Endodermal cell (in vitro differentiated cells): ENCODE measurements at places on chromosomes 4 and X. TPM values are rescaled to one million over a fixed set of nuclear protein-coding genes. Genes with fewer than 3 reads are reported as not detected.

Gene SPATA4
- 0.45 TPM in 1 of 3 replicates, not detected in the others for total RNA-seq

Gene TMEM31
- total RNA-seq: 1.00 to 1.1 TPM in 2 of 3 replicates, not detected in the other

Gene GSX2
- total RNA-seq: not detected in 2 replicates

Gene TMEM156
- total RNA-seq: not detected in 3 replicates

Gene HHIP
- total RNA-seq: 3.2 and 3.4 TPM in 2 replicates

Gene SYAP1
- 40.6 and 42.3 TPM in 2 replicates for total RNA-seq

Gene ODAM
- total RNA-seq: not detected in 2 replicates

Gene PABPC4L
- total RNA-seq: 5.1 to 7.5 TPM (median 7.3 TPM) in 3 replicates

Gene TMPRSS11B
- 0.15 TPM in 1 of 2 replicates, not detected in the other for total RNA-seq

Gene TIGD4
- 1.1 to 3.0 TPM (median 2.9 TPM) in 3 replicates for total RNA-seq

Gene TRO
- 169 to 295 TPM (median 179 TPM) in 3 replicates for total RNA-seq

Gene RTL9
- total RNA-seq: 0.23 and 0.29 TPM in 2 replicates

Gene FREM3
- total RNA-seq: 0.20 TPM in 2 replicates

Gene GYPA
- 0.58 TPM in 1 of 3 replicates, not detected in the others for total RNA-seq

Gene NLGN4X
- 76.9 and 82.0 TPM in 2 replicates for total RNA-seq

Gene UTP14A
- total RNA-seq: 24.9 and 26.7 TPM in 2 replicates

DNA sequence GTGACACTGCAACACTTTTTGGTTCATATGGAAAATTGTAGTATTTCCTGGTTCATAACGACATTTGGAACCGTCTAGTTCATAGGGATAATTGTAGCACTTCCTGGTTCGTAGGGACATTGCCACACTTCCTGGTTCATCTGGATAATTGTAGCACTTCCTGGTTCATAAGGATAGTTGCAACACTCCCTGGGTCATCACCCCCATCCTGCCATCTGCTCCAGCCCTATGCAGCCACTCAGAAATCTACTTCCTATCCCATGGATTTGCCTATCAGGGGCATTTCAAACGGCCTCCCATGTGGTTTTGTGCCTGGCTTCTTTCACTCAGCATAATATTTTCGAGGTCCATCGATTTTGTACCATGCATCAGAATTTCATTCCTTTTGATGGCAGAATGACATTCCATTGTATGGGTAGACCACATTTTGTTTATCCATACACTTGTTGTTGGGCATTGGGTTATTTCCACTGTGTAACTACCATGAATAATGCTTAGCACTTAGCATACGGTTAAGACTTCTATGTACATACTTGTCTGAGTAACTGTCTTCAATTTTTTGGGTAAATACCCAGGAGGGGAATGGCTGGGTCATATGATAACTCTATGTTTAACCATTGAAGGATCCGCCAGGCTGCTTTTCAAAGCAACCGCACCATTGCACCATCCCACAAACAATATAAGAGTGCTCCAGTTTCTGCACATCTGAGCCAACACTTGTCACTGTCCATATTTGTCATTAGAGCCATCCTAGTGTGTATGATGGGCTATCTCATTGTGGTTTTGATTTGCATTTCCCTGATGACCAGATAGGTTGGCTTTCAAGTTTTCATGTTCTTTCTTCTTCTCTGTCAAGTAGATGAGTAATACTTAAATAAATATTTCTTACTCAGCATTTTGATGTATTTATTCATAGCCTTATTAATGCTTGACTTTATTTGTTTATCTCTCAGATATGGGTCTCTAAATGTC, 58.3 kb upstream of the CD99 start:
- peak; percentile 19 for DNase-seq
- no peak overlapping the region for H3K27ac ChIP-seq
- H3K4me3 ChIP-seq: no peak overlapping the region
- H3K27me3 ChIP-seq: no peaks in the 10 kb centered on the region
- H3K4me1 ChIP-seq: no peaks in the 10 kb centered on the region

GRCh38 chr4:144709159-144709558, 63.2 kb downstream of the HHIP start:
- no peak overlapping the region for H3K4me3 ChIP-seq
- no peaks in the 10 kb centered on the region for H3K36me3 ChIP-seq
- H3K27ac ChIP-seq: no peak overlapping the region
- peak; percentile 88 for DNase-seq
- peaks cover 10% of the 10 kb centered on the region for H3K4me1 ChIP-seq

- no peak for DNase-seq
- no peaks in the 10 kb centered on the region for H3K27me3 ChIP-seq
Measured at GRCh38 chrX:22202251-22202650, 70.5 kb upstream of the CBLL2 start.

- H3K4me3 ChIP-seq: no peak overlapping the region
- H3K27ac ChIP-seq: no peak overlapping the region
- no peaks in the 10 kb centered on the region for H3K27me3 ChIP-seq
- H3K36me3 ChIP-seq: no peaks in the 10 kb centered on the region
- no peaks in the 10 kb centered on the region for H3K4me1 ChIP-seq
Measured at GRCh38 chr4:38311495-38312126, 351.4 kb downstream of the PTTG2 start.

DNA sequence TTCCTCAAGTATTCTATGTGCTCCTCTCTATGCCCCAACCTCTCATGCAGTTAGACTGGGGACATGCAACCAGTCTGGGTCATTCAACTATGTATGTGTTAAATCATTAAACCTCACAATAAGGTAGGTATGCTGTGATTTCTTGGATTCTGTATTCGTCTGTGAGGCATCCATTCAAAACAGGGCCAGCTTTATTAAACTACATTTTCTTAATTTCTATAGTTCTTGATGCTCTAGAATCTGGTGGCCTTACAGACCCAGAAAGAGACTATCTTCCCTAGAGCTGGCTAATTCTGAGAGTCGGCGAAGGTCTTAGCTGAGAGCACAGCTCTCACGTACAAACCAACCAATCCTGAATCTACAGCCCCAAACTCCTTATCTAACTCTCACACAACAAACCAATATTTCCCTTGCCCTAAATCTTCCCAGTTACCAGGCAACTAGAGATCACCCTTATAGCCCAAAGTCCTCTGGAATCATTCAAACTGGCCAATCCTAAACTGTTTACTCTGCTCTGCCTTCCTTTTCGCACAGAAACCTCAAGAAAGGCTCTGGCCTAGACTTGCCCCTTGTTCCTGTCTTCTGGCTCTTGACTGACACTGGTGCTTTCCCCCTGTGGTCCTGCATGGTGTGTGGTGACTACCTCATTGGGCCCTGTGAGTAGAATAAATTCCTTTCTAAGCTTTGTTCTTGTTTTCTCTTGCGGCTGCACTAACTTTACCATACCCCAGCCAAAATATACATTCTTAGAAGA, 203.5 kb upstream of the TET2 start:
- no peaks in the 10 kb centered on the region for H3K4me1 ChIP-seq
- DNase-seq: no peak
- no peaks in the 10 kb centered on the region for H3K36me3 ChIP-seq
- no peak overlapping the region for H3K27ac ChIP-seq
- peaks cover 14% of the 10 kb centered on the region for H3K27me3 ChIP-seq

DNA sequence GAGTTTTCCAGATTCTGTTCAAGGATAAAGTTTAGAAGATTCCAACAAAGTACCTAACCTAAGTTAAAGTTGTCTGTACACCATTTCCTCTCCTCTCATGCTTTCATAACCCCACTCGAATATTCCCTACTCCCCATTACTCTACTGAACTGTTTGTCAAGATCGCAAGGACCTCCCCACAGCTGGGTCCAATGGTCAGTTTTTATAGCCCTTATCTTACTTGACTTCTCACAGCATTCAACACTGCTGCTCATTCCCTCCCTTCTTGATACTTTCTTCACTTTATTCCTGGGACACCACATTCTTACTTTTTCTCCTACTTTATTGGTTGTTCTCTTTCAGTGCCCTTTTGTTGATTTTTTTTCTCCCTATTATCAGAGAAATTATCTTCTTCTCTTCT, 30.9 kb downstream of the QDPR start:
- H3K36me3 ChIP-seq: peaks cover 8% of the 10 kb centered on the region
- H3K4me1 ChIP-seq: no peaks in the 10 kb centered on the region
- no peak for DNase-seq
- H3K27me3 ChIP-seq: no peaks in the 10 kb centered on the region

- peak; percentile 58 for DNase-seq
- no peaks in the 10 kb centered on the region for H3K27me3 ChIP-seq
- H3K4me3 ChIP-seq: no peak overlapping the region
Measured at GRCh38 chr4:94036964-94037363, 170.7 kb upstream of the SMARCAD1 start.

DNA sequence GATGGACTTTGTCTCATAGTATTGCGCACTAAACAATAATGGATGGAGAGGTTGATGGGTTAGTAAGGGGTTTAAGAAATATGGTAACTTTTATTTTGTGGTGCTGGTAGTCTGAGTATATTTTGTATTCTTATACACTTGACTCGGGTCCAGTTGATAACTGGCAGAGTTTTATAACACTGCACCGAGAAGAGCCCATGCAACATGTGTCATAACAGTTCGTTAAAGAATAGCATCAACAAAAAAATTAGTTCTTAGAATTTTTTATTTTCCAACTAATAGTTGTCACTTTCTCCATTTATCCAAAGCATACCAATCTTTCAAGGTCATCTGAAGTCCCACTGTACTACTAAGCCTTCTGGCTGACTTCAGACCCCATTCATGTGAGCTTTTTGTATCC, 175.1 kb downstream of the SOWAHB start:
- no peak for DNase-seq
- peaks cover 5% of the 10 kb centered on the region for H3K36me3 ChIP-seq
- no peaks in the 10 kb centered on the region for H3K27me3 ChIP-seq
- H3K4me1 ChIP-seq: peaks cover 5% of the 10 kb centered on the region
- no peak overlapping the region for H3K4me3 ChIP-seq

GRCh38 chr4:52659001-52659721, at the start of gene USP46:
Gene USP46, minus strand, starts transcription at chr4:52659301. Its CDS starts 151 bp downstream, at chr4:52659150.
- no peaks in the 10 kb centered on the region for H3K4me1 ChIP-seq
- H3K36me3 ChIP-seq: peaks cover 37% of the 10 kb centered on the region
- H3K4me3 ChIP-seq: peak within 1 kb of the TSS; percentile 93
- H3K27ac ChIP-seq: peak within 1 kb of the TSS; percentile 62
- H3K27me3 ChIP-seq: no peaks in the 10 kb centered on the region
- DNase-seq: peak; percentile 88

GRCh38 chrX:14916017-14916674, 42.9 kb downstream of the MOSPD2 start:
- no peak for DNase-seq
- peaks cover 44% of the 10 kb centered on the region for H3K36me3 ChIP-seq
- H3K4me1 ChIP-seq: no peaks in the 10 kb centered on the region
- no peaks in the 10 kb centered on the region for H3K27me3 ChIP-seq
- no peak overlapping the region for H3K4me3 ChIP-seq

DNA sequence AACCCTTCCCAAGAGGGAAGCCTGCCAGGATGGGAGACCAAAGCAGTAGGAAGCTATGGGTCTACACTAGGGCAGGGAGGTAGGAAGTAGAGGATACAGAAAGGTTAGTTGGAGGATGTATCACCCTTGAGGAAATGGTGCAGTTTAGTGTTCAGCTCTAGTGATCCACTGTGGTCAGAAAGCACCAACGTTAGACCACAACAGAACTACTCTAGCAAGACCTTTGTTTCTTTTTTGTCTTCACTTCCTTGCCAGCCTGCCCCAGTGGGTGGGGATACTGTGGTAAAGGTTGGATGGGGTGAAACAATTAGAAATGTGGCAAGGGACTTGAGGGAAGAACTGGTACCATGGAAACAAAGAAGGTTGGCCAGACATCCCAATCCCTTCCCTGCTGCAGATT, 83.3 kb downstream of the DDIT4L start:
- H3K36me3 ChIP-seq: no peaks in the 10 kb centered on the region
- no peaks in the 10 kb centered on the region for H3K27me3 ChIP-seq
- no peak overlapping the region for H3K4me3 ChIP-seq
- H3K27ac ChIP-seq: no peak overlapping the region

GRCh38 chr4:54308110-54308509, 79.0 kb downstream of the PDGFRA start:
- H3K36me3 ChIP-seq: no peaks in the 10 kb centered on the region
- H3K4me1 ChIP-seq: no peaks in the 10 kb centered on the region
- DNase-seq: no peak
- H3K27ac ChIP-seq: no peak overlapping the region
- H3K4me3 ChIP-seq: no peak overlapping the region

DNA sequence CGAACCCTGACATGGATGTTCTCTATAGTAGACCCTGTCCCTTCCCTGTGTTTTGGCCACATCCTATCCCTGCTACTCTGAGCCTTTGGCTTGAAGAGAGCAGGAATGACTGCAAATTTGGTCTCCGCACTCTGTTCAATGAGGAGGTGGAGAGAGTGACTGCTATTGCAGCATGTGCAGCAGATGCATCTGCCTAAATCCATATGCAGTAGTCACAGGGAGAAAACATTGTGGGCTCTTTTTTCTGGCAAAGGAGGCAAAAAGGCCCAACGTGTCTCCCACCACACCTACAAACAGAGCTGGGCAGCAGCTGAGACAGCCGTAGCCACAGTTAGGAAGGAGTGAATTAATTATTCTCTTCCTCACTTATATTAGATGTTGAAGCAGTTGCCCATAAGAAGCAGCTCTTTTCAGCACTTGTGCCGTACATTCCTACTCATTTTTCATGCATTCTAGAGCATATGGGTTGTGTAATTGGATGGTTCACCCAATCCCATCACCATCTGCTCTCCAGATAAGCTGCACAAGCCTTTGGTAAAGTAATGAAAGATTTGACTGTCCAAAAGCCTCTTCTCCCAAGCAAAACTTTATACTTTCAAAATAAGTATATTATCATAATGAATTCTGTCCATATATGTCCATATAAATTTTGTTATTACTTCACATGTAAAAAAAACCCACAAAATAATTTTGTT, 147.9 kb upstream of the FAM47A start:
- no peak overlapping the region for H3K27ac ChIP-seq
- H3K27me3 ChIP-seq: no peaks in the 10 kb centered on the region
- DNase-seq: no peak

- H3K4me3 ChIP-seq: no peak overlapping the region
- DNase-seq: no peak
- no peaks in the 10 kb centered on the region for H3K4me1 ChIP-seq
- H3K27ac ChIP-seq: no peak overlapping the region
- H3K27me3 ChIP-seq: peaks cover 21% of the 10 kb centered on the region
Measured at GRCh38 chrX:152819732-152820131, 10.8 kb downstream of the CETN2 start.

GRCh38 chr4:34720571-34720970, 1523.7 kb downstream of the ARAP2 start:
- H3K4me3 ChIP-seq: no peak overlapping the region
- no peak overlapping the region for H3K27ac ChIP-seq
- DNase-seq: no peak
- H3K36me3 ChIP-seq: no peaks in the 10 kb centered on the region
- H3K27me3 ChIP-seq: no peaks in the 10 kb centered on the region

- H3K4me1 ChIP-seq: no peaks in the 10 kb centered on the region
- no peaks in the 10 kb centered on the region for H3K27me3 ChIP-seq
- H3K27ac ChIP-seq: no peak overlapping the region
- peaks cover 9% of the 10 kb centered on the region for H3K36me3 ChIP-seq
- H3K4me3 ChIP-seq: no peak overlapping the region
Measured at GRCh38 chrX:108511721-108512120, 72.1 kb downstream of the COL4A5 start.

DNA sequence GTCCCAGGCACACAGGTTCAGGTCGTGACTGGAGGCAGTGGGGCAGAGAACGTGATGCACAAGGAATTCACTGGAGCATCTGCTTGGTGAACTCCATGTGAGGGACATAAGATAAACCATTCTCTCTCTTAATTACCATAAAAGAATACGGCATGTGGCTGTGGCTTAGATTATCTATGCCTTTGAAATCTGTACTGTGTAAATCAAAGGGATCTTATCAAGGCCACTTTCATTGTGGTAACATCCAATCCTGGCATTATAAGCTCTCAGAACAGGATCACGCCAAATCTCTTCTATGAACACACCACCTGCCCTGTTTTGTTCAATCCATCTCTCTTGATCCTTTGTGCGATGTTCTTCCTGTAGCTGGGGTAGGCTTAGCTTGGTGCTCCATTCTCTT, 192.3 kb downstream of the SPATA18 start:
- no peak overlapping the region for H3K4me3 ChIP-seq
- H3K4me1 ChIP-seq: peaks cover 6% of the 10 kb centered on the region
- no peaks in the 10 kb centered on the region for H3K36me3 ChIP-seq
- DNase-seq: no peak
- H3K27me3 ChIP-seq: no peaks in the 10 kb centered on the region
